ENCODE measurements at places on chromosomes 5 and 9.

- DNase-seq: no peak
Observed at GRCh38 chr5:76351176-76351575, 51.9 kb upstream of the IQGAP2 start.

DNA sequence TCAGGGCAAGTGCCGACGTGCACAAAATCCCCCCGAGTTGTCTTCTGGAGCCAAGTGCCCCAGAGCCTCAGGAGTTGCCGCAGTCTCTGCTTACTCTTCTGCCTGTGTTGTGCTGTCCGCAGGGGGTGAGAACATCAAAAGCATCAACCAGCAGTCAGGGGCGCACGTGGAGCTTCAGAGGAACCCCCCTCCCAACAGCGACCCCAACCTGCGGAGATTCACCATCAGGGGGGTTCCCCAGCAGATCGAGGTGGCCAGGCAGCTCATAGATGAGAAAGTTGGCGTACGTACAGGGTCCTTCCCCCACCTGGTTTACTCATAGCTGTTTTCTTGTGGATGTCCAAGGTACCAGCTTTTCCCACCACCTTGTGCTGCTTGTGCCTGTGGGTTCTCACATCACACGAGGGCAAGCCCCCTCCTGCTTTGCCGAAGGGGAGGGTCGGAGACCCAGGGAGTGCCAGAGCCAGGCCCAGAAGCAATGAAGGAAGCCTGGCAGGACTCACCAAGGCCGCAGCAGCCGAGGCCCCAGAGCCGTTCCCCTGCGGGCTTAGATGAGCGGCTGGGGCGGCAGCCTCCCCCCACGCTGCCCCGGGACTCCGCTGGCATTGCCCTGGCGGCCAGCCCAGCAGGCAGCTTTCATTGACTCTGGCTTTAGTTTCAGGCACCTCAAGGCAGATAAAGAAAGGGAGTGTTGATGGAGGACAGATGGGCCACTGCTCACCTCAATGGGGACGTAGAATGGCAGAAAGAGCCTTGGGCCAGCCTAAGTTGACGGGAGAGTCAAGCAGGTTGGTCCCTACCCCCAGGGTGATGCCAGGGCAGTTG is 33.7 kb upstream of the PRDM12 start:
- DNase-seq: no peak

DNA sequence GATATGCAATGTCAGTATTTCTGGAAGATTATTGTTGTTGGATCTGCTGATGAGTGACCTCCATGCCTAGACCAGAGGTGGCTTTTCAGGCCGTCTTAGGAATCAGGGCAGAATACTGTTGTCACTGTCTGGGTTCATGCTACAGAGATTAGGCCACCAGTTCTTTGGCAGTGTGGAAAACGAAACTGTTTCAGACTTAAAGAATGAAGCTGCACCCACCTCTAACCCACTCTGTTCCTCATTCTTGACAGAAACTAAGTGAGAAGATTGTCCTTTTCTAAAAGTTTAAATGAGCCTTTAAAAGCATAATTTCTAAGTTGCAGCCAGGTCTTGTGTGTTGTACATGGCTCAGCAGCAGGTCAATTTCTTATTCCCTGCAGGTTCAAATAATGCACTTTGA is 444.3 kb downstream of the ENC1 start:
- DNase-seq: peak; percentile 23

- no peak for DNase-seq
Observed at GRCh38 chr9:126534431-126535186, 79.1 kb upstream of the LMX1B start.

- no peak for DNase-seq
Observed at GRCh38 chr9:98900244-98900643, 43.5 kb upstream of the COL15A1 start.

- no peak for DNase-seq
Observed at GRCh38 chr9:28051559-28052503, 478.6 kb upstream of the C9orf72 start.

DNA sequence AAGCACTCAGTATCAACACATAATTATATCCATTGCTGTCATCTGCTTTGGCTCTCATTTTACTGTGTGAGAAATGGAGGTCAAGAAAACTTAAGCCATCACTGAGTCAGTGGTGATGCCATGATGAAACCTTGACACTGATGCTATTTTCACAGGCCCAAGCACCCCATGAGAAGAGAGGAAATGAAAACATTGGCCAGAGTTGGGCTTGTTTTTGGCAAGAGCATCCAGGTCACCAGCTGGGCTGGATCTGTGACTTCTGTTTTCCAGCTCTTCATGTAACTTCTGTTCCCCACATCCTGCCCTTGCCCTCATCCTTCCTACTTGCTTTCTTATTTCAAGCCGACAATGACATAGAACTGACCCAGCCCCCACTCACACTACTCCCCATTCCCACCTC is 10.0 kb downstream of the LCP2 start:
- DNase-seq: no peak

DNA sequence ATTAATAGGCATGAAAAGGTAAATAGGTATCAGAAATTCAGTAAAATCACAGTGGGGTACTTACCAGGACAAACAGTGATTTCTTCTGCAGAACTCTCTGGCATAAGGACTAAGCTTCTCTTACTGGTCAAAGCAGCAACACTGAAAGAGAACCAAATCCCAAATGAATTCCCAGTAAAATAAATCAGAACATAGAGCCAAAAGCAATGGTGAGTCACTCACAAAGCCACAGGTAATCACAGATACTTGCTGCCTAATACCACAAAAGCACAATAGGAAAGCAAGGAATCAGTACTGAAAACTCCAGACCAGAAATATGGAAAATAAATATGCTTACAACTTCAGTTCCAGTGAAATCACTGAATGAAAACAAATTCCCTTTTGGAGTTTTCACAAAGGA is 50.7 kb downstream of the UIMC1 start:
- DNase-seq: no peak

DNA sequence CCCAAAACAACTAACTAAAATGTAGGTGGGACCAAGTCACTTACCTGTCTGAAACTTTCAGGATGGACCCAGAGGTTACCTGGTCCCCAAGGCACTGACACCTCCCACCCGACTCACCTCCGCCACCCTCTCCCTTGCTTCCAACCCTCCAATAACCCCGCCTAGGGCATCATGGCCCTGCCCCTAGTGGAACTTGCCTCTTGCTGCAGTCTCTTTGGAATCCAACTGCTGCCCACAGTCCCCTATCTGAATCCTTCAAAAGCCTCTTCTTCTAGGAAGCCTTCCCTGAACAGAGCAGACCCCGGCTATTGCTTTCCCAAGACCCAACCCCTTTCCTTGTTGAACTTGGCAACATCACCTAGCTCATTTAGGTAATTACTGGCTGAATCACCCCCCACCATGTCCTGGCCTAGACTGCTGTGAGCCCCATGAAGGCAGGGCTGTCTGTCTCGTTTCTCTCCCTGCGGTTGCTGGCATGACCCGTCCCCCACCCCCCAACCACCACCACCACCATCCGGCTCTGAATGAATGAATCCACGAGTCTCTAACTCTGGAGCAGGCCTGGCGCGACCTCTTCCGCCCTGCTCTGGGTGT is 9.4 kb downstream of the CRB2 start:
- no peak for DNase-seq

GRCh38 chr9:128007566-128008138 is 26.9 kb upstream of the EEIG1 start:
- DNase-seq: peak; percentile 78

DNA sequence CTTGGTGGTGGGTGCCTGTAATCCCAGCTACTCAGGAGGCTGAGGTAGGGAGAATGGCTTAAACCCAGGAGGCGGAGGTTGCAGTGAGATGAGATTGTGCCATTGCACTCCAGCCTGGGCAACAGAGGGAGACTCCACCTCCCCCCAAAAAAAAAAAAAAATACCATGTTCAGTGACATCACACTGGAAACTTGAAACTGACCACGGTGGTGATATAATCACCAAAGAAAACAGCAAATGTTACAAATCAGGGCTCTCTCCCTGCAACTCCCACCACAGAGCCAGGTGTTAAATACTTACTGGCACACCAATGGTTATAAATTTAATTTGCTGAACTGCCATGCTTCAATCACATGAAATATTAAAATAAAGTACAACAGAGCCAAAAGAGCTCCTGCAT is 81.4 kb downstream of the ZNF608 start:
- DNase-seq: no peak

- no peak for DNase-seq
Observed at GRCh38 chr9:89137542-89138462, 40.8 kb downstream of the SHC3 start.

- DNase-seq: no peak
Observed at GRCh38 chr5:136809382-136809781, 444.0 kb upstream of the TRPC7 start.

GRCh38 chr9:109652971-109653370 is 127.0 kb upstream of the PALM2AKAP2 start:
- DNase-seq: no peak

GRCh38 chr5:122463221-122463620 is 151.2 kb downstream of the SNCAIP start:
- DNase-seq: no peak

- DNase-seq: no peak
Observed at GRCh38 chr9:4894076-4894475, 91.0 kb upstream of the JAK2 start.

DNA sequence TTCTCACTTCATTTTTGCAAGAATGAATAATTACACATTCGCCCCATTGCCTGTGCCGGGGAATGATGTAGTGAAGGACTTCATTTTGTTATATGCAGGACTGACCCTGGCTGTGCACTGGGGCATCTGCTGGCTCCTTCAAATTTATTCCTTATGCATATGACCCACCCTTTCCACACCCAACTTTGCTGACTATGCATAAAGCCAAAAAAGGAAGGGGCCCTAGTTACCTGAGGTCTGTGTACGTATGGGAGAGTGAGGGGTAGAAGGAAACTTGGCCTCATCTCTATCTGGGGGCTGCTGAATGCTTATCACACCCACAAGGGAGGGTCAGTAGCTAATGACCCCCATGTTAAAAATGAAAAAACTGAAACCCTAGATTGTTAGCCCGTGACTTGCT is 259.6 kb downstream of the SMARCA2 start:
- DNase-seq: no peak

GRCh38 chr5:66436721-66437120 is 159.5 kb upstream of the MAST4 start:
- no peak for DNase-seq

- no peak for DNase-seq
Observed at GRCh38 chr9:16625811-16626210, 244.7 kb downstream of the BNC2 start.

DNA sequence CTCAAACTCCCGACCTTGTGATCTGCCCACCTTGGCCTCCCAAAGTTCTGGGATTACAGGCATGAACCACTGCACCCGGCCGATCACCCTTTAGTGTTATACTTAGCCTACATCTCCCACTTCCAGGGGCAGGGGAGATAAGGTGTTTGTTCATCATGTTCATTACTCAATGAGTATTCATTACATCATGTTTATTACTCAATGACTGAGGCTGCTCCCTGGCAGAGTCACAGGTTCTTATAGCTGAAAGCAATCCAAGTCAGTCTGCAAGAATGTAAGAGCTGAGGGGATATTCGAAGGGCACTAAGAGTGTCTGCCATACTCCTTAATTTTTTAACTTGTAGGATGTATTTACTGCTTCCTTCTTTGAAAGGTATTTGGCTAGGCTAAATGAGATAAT is 214.2 kb downstream of the SPATA31D1 start:
- no peak for DNase-seq

DNA sequence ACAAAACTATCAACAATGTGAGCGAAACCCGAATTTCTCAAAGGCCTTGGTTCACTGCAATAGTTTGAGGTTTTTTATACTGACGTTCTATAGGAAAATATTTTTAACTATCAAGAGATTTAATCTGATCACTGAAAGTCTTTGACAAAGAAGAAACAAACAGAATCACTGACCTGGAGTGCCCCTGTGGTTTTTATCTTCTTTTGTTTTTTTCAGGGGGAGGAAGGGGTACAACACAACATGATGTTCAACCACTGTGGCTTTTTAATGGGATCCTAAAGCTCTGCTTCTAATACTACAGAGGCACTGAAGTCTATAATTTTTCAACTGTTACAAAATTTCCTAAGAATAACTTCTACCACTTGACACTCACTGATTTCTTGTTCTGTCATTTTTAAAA is 185.9 kb downstream of the AP3B1 start:
- DNase-seq: no peak

DNA sequence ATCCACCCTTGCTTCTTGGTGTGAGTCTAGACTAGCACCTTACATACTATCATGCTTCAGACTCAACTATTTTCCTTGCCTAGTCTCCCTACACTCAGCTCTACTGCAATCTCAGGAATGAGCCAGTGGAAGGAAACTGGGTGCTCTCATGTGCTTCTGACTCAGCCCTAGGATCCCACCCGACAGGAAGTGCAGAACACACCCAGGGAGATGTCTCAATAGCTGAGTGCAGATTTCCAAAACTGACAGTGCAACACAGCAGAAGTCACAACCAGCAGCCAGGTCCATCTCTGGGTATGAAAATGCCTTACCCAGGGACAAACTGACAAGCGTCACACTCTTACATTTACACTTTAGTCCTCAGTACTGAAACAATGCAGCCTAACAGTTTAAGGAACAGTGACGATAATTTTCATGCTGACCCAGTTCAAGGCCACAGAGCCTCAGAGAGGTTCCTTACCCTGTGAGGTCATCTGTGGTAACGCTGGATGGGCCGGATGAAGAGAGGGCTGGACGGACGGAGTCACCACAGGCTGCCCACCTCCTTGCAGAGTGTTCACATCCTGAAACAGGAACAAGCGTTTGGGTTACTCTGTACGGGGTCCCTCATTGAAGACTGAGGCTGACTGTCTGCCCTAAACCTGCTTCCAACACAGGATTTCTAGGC is 33.0 kb downstream of the FKBP15 start:
- no peak for DNase-seq

DNA sequence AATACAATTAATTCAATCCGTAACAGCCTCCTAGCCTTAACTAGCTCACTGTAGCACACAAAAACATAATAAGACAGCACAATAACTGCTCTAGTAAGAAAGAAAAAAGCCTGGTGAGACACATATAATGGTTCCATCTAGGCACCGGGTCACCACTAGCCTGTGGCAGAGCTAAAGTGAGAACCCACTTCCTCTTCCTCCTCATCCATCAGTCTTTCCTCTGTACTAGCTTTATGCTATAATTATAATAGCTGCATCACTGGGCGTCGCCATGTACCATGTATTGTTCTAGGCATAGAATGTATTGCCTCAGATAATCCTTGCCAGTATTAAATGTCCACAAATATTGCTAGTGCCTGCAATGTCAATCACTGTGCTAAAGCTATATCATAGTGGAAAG is 23.1 kb downstream of the ADRB2 start:
- DNase-seq: no peak

DNA sequence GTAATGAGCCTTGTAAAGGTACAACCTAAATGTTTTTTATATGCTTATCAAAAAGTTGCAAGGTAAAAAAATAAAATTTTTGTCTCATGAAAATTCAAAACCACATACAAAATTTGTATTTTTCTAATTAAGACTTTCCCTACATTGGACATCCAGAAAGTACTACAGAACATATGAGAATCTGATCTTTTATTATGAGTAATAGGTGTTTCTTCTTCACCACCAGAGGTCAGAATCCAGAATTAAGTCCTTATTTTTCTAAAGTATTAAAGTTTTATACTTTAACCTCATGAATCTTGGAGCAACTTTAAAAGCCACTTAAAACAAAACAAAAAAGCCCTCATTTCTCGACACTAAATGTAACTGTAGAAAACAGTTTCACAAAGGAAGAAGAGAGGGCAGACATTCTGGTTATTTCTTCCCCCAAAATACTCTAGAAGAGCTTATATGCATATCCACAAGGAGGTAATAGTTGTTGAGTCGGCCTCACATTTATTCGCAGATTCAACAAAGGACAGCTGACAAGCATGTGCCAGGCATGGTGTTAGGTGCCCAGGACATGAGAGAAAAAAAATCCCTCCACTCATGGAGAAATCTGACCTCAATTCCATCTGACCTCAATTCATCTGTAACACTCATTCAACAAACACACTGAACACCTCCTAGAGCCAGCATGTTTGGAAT is 69.3 kb downstream of the MLLT3 start:
- no peak for DNase-seq
